Heart left ventricle (tissue), 16 donors: ENCODE measurements at places on chromosomes 6 and 20. TPM values are rescaled to one million over a fixed set of nuclear protein-coding genes. Genes with fewer than 3 reads are reported as not detected.

CST2 gene
- total RNA-seq, result not detected

CEP57L1 gene
- total RNA-seq, result 7.3 TPM

MRPL14 gene
- total RNA-seq, result 52.0 TPM

ISM1 gene
- total RNA-seq, result 1.7 TPM

POLR3F gene
- 10.0 TPM for total RNA-seq

BPIFB1 gene
- total RNA-seq, result not detected

SLC4A11 gene
- 1.0 TPM for total RNA-seq

MOXD1 gene
- 3.0 TPM for total RNA-seq

SIRPB1 gene
- 7.9 TPM for total RNA-seq

LRFN2 gene
- total RNA-seq, result not detected
